ENCODE measurements at places on chromosomes 5 and 9.

DNA sequence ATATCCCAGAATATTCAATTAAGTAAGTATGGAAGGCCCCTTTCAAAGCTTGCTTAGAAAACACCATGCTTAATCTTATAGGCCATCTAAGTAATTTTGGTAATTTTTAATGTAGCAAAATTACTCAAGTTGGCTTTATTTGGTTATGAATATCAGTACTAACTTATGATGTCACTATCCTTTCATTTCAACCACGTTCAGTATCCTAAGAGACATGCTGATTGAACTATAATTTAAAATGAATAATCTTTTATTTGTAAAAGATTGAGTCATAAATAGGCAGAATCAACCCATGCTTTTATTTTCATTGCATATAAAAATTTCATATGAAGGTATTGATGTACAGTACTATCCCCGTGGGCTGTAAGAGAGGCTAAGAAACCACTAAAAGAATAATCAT is 386.9 kb downstream of the RAB3C start:
- no peak for DNase-seq

DNA sequence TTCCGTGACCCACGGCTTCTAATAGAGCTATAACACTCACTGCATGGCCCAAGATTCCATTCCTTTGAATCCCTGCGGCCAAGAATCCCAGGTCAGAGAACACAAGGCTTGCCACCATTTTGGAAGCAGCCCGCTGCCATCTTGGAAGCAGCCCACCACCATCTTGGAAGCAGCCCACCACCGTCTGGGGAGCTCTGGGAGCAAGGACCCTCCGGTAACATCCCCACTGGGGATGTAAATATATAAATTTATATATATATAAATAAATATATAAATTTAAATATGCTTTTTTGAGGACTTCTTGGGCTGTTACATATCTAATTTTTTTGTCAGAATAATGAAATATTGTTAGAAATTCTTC is 122.4 kb downstream of the FAM170A start:
- no peak for DNase-seq

- no peak for DNase-seq
Observed at GRCh38 chr5:5978501-5979376, 399.6 kb downstream of the MED10 start.

DNA sequence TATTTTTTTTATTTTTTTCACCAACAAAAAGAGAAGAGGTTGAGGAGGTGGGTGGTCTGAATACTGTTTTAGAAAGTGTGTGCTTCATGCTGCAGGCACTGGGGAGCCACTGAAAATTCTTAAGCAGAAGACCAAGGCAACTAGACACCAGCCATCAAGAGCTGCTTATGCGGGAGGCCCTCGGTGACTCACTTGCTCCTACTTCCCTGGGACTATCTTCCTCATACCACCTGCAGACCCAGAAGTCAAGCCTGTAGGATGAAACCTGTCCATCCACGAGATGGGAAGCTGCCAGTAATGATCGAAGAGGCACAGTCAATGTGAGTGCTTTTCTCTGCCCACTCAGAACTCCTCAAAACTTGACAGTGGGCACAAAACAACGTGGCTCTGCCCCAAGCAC is 125.8 kb upstream of the SLC44A1 start:
- no peak for DNase-seq

DNA sequence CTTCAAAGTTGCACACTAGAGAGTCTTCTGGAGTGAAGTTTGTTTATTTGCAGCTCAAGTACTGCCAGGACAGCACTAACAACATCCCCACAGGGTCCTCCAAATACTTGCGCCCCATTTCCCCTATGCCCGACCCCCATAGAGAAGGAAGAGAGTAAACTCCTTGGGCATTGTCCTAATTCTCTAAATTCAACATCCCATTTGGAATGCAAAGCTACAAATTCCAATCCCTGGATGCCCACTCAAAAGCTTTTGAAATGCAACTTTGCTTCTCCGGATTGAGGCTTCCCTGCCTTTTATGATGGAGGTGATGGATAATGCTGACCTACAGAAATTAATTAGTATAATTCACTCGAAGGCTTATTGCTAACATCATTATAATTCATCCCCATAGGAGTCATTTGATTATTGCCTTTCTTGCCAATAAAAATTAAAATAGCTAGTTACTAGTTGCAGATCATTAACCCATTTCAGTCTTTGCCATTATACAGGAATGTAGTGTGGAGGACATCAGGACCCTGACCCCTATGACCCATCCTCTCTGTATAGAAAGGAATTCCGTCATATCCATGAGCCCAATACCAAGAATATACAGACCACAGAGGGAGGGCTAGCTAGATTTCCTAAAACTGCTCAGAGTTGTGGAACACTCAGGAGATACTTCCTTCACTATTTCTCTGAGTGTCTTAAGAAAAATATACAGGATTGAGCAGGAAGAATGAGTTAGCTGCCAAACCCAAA is 277.6 kb downstream of the ZNF608 start:
- no peak for DNase-seq

DNA sequence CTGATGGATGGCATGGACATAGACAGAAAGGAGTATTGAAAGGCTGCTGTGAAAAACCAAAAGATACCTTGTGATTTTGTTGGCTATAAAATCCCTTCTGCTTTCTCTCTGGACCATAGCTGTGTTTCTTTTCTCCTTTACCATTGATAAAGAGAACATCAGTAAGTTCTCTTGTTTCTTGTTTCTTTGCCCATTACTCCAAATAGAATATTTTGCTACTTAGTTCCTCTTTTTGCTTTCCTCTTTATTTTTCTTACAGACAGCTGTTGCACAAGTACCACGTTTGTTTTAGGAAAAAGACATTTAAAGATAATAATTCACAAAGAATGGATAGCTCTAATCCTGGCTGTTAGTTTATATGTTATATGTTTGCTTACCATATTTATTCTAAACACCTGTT is 1129.2 kb downstream of the DTWD2 start:
- DNase-seq: no peak

DNA sequence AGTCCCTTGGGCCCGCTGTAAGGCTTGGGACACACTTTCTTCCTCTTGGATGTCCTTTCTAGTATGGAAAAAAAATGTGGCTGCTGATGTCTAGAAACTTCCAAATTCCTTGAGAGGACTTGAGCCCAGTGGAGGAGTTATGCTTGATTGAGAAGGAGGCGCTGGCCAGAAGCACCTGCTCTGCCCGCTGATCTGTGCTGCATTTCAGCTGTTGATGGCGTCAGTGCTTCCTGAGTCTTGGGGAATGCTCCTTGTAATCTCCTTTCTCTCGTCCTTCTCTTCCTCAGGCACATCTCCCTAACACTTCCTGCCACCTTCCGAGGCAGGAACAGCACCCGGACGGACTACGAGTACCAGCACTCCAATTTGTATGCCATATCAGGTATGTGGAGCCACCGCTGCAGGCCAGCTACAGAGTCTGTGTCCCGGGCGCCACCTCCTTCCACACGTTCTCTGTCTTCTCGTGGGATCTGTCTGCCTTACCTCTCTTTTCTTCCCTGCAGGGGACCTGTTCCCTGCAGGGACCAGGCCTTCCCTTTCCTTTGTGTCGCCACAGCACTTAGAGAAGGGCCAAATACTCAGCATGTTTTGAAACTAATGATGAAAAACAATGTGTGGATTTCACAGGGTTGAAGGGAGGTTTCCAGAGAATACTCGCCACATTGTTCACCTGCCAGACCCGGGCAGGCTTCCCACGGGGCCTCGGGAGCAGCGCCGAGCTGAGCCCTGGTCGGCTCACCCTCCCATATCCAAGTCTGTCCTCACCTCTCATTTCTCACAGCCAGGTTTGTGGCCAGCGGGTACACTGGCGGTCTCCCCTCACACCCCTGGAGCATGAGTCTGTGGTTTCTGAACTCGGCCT is 95.2 kb downstream of the MVB12B start:
- no peak for DNase-seq

DNA sequence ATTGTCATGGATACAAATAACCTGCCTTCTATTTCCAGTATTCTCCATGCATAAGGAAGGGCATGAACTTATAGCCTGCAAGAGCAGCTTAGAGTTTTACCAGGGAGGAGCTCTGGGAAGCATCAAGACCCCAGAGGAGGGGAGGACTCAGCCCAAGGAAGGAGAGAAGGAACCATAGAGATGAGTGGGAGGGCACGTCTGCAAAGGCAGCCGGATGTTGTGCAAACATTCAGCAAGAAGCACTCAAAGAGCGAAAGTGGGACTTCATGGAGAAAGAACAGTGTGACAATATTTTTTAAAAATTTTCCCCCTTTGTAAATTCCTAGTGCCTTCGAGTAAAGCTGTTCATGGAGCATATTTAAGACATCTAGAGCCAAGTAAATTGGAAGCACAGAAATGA is 270.1 kb upstream of the PTGER4 start:
- no peak for DNase-seq

- no peak for DNase-seq
Observed at GRCh38 chr9:110869931-110870330, 168.3 kb downstream of the LPAR1 start.

DNA sequence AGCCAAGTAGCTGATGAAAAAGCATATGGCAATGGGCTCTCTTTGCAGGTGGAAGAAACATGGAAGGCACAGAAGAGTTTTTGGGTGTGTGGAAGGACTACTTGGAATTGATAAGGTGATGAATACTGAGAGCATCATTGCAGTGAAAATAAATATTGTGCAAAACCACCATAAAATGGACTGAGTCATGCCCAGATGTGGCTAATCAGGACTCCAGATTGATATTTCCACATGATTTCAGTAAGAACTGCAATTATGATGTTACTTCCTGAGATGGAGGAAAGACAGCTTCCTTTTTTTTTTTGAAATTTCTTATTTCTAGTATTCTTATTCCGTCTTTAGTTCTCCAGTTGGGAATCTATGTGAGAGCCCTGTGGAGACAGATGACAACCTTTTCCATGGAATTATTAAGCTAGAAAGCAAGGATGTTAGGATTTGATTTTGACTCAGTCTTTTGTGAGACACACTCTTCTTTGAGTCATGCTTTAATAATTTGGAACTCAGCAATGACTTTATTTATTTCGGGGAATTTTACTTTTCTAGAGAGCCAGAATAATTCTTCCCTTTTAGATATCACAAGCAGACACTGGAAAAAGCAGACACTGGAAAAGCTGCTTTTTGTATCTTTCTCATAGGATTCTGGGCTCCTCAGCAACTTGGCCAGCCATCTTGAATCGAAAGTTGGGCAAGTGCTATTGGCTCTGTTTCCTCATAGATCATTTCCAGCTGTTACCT is 94.2 kb upstream of the VCAN start:
- no peak for DNase-seq

DNA sequence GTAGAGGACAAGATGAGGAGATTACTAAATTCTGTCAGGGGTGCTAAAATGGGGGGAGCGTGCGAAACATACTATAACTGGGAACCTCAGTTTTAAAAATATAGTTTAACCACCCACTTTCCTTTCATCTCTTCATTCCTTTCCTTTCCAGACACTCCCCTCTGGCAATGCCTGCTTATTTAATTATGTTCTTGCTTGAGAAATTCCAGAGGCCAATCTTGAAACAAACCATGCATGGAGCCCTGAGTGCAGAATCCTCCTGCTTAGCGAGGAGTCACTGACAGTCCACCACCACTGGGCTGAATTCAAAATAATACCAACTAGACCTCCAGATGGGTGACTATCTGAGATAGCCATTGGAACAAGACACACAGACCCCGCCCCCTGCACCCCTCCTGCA is 29.7 kb upstream of the C9orf72 start:
- no peak for DNase-seq

- no peak for DNase-seq
Observed at GRCh38 chr5:154962494-154962893, 21.6 kb downstream of the MRPL22 start.

- no peak for DNase-seq
Observed at GRCh38 chr9:134626571-134627416, 14.8 kb upstream of the COL5A1 start.

GRCh38 chr5:139341187-139341688 is 416 bp upstream of the PAIP2 start:
- no peak for DNase-seq

All from NCI-H748 treated with DMSO at 0.1 percent for 48 hours (cell line).